ENCODE measurements at places on chromosomes 4 and X.

- no peak for DNase-seq
Measured at GRCh38 chrX:18896680-18897544, 87.0 kb downstream of the PHKA2 start.

- no peak for DNase-seq
Measured at GRCh38 chr4:159105761-159106243, 2.9 kb downstream of the RAPGEF2 start.

GRCh38 chr4:132691668-132692067 is 457.4 kb upstream of the PCDH10 start:
- no peak for DNase-seq

DNA sequence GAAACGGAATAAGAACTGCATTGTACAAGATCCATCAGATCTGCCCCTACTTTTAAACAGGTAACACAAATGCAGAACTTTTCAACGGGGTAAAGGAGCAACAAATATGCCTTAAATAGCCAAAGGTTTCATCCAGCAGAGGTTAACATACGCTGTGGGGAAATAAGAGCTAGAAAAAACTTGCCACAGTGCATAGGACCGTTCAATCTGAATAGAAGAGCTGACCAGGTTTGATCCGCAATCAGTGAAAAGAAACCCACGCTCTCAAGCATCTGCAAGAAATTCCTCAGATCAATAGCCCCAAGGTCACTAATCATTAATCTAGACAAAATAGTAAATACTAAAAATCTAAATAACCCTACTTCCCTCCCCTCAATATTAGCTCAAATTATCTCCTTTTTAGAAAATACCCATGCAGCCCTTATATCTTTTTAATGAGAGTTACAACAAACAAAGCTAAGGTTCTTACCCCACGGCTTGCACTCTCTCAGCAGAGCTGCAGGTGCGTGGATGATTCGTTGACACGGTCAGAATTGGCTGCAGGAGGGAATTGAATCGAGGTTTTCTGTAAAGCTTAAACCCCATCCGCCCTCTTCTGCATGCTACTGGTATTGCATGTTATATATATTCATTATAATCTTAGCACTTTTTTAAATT is at the start of gene TLR10:
Gene TLR10 (minus strand): TSS at position 539 of the 657 bp plus-strand sequence. CDS start 7,400 bp downstream, outside the sequence.
- DNase-seq: no peak

DNA sequence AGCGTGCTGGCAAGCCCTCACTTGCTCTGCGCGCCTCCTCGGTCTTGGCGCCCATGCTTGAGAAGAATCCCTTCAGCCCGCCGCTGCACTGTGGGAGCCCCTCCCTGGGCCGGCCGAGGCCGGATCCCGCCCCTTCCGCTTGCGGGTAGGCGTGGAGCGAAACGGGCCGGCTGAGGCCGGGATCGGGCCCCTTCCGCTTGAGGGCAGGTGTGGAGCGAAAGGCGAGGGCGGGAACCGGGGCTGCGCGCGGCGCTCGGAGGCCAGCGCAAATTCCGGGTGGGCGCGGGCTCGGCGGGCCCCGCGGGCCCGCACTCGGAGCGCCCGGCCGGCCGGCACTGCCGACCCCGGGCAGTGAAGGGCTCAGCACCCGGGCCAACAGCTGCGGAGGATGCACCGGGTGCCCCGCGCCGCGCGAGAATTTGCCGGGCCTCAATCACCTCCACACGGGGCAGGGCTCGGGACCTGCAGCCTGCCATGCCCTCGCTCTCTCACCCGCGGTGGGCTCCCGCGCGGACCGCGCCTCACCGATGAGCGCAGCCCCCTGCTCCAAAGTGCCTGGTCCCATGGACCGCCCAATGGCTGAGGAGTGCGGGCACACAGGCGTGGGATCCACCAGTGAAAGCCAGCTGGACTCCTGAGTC is 58.1 kb upstream of the GBA3 start:
- DNase-seq: no peak

- DNase-seq: no peak
Measured at GRCh38 chr4:110508827-110509710, 33.1 kb downstream of the ENPEP start.

GRCh38 chr4:88793475-88793874 is 95.8 kb upstream of the NAP1L5 start:
- no peak for DNase-seq

DNA sequence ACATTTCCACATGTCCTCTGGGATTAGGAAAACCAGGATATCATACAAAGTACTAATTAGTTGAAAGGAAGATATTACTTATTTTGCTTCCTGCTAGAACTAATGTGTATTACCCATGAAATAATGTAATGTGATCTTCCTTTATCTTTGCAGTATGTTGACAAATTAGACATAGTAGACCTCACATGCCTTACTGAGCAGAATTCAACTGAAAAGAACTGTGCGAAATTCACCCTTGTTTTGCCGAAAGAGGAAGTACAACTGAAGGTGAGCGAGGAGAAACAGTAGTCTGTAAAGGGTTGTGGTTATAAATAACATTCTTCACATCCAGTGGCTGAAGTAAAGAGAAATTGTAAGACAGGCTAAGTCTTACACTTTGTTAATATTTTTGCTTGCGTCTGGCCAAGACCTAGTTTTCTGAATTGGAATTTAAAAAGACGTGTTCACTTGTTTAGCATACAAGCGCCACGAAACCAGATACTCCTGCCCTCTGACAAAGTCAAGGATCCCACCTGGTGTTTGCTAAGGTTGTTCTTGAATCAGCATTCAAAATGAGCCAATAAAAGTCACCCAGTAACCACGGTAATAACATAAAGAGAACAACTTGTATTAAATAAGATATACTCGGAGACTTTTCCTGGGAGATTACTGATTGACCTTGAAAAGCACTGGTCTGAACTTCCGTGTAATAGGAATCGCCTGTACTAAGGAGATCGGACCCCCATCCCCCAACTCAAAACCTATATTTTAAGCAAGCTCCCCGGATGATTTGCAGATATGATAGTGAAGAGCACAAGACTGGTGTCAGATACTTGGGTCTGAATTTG is 16.9 kb downstream of the STAP1 start:
- DNase-seq: no peak

DNA sequence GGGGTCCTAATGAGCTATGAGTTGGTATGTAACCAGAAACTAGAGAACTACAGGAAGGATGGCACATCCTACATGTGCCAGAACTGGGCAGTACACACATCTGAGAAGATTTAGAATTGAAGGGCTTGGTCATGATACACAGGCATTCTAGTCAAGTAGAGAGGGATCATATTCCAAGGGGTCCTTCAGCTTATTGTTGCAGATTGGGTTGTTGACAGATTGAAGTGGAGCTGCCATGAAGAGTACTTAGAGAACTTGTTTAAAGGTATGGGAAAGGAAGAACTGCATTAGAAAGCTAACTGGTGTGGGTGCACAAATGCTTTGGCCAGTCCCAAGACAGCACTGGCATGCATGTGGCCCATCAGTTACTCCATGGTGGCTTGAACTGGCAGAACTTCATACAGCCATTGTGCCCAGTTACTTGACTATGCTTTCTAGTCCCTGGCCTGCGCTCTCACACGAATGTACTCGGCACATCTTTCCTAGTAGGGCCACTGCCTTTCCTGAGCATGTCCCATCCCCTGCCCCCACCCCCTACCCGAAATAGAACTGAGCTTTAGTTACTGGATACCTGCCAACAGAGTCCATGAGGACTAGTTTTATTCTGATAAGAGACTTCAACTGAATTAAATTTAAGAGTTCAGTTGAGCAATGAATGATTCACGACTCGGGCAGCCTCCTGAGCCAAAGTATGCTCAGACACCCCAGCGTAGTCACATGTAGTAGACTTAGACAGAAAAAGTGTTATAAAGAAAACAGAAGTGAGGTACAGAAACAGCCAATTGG is 64.0 kb downstream of the CCNG2 start:
- no peak for DNase-seq

GRCh38 chrX:151974336-151975227 is at the start of gene GABRE:
Gene GABRE (minus strand): TSS chrX:151974676. CDS start chrX:151974625, 51 bp downstream.
- no peak for DNase-seq

GRCh38 chr4:101967697-101968346 is 177.3 kb downstream of the BANK1 start:
- no peak for DNase-seq

DNA sequence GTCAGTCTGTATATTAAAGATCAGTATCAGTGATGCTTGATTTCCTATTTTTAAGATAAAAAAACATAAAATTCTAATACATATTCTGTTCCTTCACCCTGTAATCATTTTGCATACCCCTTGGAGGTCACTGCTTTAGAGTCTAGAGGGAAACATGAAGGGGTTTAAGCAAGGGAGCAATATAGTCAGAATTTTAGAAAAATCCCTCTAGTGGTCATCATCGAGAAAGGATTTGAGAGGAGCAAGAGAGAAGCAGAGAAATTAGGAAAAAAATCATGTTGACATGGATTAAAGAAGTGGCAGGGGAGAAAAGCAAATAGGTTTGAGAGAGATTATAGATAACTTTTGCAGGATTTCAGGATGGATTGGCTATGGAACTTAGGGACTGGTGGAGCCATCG is 11.1 kb downstream of the APEX2 start:
- DNase-seq: no peak

- DNase-seq: no peak
Measured at GRCh38 chrX:41405551-41405950, 41.6 kb upstream of the NYX start.

DNA sequence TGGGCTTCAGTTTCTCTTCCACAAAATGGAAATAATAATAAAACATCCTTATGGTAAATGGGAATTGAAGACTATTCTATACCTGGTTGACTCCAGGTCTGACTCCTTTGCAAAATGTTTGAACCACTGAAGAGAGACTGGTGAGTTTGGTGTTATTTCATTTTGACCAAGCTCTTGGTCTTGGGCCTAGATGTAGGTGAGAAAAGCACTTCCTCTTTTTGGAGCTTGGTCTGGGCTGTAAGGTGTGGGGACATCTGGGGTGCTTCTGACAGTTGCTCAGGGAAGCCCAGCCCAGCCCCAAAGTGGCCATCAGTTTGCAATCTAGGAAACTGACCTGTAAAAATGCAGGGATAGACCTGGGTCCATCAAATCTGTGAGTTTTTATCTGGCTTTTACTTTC is 26.8 kb upstream of the SOD3 start:
- DNase-seq: no peak

All from CD8-positive, alpha-beta T cell (primary cell).